ENCODE measurements at places on chromosomes 7 and 10.

DNA sequence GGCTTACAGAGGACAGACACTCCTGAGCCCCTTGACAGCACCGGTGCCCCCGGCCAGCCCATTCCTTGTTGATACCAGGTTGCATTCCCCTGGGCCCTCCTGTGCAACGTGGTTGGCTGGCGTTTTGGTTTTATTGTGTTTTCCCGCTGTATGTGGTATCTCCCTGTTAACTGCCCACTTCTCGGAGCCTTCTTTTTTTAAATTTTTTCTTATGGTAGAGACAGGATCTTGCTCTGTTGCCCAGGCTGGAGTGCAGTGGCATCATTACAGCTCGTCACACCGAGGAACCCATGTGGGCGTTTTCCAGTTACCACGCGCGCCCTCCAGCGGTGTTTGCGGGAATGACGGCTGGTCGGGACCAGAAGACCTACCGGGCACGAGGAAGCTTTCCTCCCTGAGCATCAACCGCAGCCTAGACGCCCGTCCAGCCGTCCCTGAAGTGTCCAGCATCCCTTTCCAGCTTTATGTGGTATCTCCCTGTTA, 16.9 kb upstream of the ZFAND2A start:
- DNase-seq: peak; percentile 95

DNA sequence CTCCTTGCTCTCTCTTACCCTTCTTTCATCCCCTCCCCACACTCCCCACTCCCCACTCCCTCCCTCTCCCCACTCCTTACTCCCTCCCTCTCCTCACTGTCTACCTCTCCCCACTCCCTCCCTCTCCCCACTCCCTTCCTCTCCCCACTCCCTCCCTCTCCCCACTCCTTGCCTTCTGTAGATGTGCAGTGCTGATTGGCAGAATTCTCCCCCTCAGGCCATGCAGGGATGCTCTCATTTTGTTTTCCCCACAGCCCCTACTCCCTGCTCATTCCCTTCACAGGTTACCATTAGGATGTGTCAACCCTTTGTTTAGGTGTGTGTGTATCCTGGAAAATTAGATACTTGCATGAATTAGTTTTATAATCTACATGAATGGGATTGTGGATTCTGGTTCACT, 90.3 kb downstream of the CELF2 start:
- DNase-seq: no peak

DNA sequence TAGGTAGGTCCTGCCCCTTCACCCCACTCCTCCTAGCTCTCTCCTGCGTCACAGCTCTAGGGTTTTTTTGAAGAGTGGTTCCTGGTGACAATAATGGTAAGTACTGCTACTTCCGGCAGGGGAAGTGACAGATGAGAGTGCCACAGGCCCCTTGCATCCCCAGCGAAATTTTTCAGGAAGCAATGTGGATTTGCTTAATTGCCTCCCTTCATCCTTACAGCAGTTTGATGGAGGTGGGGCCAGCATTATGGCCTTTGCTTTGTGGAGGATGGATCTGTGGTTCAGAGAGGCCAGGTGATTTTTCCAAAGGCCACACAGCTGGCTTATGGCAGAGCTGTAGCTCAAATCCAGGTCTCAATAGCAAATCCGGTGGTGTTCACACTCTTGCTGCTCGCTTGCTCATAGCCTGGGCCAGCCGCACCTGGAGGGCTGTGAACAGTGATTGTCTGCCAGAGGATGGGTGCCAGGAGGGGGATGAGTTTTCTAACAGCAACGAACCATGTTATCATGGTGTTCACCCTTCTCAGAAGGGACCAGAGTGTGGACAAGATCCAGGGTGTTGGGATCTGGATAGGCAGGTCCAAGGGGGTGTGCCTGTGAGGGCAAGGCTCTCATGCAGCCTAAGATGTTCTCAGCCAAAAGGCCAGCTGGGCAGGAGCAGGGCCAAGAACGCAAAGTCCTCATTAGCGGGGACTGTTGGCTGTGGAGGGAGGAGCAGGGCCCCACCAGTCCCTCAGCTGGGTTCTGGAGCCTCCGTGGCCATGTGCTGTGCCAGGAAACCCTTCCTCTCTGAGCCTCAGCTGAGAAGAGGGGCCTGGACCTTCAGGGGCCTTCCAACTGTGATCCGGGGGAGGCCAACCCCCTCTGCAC, 89.0 kb downstream of the EMX2 start:
- no peak for DNase-seq

- no peak for DNase-seq
Observed at GRCh38 chr10:29191674-29192073, 97.2 kb upstream of the LYZL1 start.

DNA sequence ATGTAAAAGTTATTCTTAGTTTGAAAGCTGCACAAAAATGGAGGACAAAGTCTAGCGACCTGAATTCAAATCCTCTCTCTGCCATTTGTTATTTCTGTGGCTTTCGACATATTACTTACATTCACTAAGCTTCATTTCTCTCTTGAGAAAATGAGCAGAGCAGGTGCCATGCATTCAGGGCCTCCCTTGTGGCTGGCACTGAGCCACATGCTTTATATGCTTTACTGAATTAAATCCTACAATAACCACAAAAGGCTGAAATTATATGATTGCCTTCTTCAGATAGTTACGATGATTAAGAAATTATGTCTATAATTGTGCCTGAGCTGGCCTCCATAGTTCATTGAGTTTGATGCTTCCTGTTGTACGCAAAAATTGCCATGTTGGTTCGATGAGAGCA, 98.7 kb downstream of the NPSR1 start:
- no peak for DNase-seq

DNA sequence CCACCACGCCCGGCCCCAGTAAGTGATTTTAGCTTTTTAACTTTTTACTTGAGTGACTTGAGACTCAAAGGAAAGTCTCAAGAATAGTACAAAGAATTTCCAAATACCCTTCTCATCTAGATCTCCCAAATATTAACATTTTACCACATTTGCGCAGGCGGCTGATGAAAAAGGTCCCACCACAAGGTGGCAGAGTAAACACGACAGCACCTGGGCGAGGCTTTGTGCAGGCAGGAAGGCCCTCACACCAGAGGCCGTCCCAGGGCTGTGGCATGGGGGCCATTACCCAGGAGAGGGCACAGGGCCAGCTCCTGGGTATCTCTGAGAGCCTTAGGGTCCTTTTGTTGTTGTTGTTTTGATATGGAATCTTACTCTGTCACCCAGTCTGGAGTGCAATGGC, 50.0 kb upstream of the WIPI2 start:
- no peak for DNase-seq

GRCh38 chr10:116802876-116803275, 46.4 kb upstream of the ENO4 start:
- no peak for DNase-seq

DNA sequence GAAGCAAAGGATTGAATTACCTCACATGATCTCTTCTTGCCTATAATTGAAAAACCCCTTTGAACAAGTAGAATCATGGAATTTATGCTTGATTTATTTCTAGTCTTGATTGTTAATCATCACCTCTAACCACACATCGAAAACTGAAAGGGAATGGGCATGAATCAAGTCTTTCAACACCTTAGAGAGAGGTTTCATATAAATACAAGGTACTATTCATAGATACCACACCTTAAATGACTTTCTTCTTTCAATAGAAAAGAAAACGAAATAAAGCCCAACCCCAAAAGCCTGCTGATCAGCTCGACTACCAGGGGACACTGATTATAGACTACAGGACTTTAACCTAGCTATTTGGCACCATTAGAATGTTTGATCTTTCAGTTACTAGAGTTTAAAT, 128.6 kb upstream of the PTPRZ1 start:
- no peak for DNase-seq

All from stimulated activated CD4-positive, alpha-beta T cell treated with anti-CD3 and anti-CD28 coated beads, Interleukin-2, amount 100 ng/mL, for 24 hours (primary cell).